ENCODE measurements at places on chromosomes 2 and 18. TPM values are rescaled to one million over a fixed set of nuclear protein-coding genes. Genes with fewer than 3 reads are reported as not detected.

GRCh38 chr2:209209943-209210342 lies 213.9 kb upstream of the MAP2 start:
- DNase-seq: no peak
- H3K4me3 ChIP-seq: no peak overlapping the region
- no peaks in the 10 kb centered on the region for H3K4me1 ChIP-seq
- H3K27me3 ChIP-seq: no peaks in the 10 kb centered on the region
- no peak overlapping the region for H3K27ac ChIP-seq

The IL36G gene
- polyA plus RNA-seq: not detected

The NAT8 gene
- polyA plus RNA-seq: not detected

DNA sequence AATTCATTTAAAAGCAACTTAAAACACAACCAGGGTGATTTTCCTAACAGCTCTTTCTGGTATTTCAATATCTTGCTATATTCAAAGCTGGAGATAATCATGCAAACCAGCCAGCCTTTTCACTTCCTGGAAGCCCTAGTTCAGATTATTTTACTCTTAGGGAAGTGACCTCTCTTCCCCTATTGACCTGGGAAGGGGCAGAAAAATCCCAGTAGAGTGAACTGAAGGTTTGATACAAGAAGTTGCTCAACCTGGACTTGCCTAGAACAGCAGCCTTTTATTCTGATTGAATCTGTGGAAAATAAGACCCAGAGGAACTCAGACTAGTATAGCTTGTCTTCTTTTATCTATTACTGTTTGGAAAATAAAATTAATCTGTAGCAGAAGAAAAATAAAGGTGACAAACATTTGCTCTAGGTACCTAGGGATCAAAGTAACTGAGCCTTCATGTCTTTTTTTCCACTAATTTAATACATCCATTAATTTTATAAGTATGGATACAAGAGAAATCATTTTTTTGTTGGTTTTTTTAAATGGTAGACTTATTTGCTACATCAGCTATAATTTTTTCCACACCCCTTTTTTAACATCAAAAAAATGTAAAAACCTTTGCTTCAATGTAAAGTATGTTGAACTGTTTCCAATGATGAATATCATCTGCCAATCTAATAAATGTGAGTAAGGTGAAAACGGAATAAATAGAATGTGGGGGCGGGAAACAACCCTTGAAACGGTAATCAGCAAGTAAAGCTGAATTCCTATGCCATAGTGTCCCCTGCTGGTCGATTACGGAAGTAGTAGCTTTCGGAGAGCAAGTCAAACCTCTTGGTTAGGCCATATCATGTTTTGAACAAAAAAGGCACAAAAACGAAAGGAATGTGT lies 629.9 kb downstream of the NRXN1 start:
- H3K4me1 ChIP-seq: no peaks in the 10 kb centered on the region
- no peaks in the 10 kb centered on the region for H3K27me3 ChIP-seq
- no peaks in the 10 kb centered on the region for H3K36me3 ChIP-seq

Measured in stomach (tissue), 19 donors.